ENCODE measurements at places on chromosomes 2 and 18.

GRCh38 chr2:168254158-168254935 lies 7.0 kb upstream of the STK39 start:
- peak; percentile 40 for DNase-seq

DNA sequence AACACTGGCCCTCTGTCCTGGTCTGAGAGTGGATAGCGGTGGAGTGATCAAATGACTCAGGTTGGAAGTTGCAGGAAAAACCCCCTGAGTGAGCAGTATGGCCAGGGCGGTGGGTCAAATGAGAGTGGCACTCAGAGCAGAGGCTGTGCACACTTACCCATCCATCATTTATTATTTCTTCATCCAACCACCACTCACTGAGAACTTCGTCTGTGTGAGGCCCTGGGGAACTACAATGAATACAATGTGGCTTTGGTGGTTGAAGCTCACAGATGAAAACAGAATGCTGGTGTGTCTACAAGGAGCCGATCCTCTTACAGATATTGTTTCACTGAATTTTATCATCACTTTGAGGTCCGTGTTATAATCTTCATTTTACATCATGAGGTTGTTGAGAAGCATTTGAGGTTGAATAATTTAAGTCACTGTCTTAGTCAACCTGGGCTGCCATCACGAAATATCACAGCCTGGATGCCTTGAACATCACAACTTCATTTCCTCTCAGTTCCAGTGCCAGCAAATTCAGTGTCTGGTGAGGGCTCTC lies 73.4 kb upstream of the ID2 start:
- peak; percentile 78 for DNase-seq

DNA sequence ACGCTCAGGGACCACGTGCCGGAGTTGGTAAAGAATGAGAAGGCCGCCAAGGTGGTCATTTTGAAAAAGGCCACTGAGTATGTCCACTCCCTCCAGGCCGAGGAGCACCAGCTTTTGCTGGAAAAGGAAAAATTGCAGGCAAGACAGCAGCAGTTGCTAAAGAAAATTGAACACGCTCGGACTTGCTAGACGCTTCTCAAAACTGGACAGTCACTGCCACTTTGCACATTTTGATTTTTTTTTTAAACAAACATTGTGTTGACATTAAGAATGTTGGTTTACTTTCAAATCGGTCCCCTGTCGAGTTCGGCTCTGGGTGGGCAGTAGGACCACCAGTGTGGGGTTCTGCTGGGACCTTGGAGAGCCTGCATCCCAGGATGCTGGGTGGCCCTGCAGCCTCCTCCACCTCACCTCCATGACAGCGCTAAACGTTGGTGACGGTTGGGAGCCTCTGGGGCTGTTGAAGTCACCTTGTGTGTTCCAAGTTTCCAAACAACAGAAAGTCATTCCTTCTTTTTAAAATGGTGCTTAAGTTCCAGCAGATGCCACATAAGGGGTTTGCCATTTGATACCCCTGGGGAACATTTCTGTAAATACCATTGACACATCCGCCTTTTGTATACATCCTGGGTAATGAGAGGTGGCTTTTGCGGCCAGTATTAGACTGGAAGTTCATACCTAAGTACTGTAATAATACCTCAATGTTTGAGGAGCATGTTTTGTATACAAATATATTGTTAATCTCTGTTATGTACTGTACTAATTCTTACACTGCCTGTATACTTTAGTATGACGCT lies 5.8 kb downstream of the MYCN start:
- no peak for DNase-seq

GRCh38 chr2:183059561-183059960 lies 19.0 kb upstream of the DUSP19 start:
- DNase-seq, result peak; percentile 82

DNA sequence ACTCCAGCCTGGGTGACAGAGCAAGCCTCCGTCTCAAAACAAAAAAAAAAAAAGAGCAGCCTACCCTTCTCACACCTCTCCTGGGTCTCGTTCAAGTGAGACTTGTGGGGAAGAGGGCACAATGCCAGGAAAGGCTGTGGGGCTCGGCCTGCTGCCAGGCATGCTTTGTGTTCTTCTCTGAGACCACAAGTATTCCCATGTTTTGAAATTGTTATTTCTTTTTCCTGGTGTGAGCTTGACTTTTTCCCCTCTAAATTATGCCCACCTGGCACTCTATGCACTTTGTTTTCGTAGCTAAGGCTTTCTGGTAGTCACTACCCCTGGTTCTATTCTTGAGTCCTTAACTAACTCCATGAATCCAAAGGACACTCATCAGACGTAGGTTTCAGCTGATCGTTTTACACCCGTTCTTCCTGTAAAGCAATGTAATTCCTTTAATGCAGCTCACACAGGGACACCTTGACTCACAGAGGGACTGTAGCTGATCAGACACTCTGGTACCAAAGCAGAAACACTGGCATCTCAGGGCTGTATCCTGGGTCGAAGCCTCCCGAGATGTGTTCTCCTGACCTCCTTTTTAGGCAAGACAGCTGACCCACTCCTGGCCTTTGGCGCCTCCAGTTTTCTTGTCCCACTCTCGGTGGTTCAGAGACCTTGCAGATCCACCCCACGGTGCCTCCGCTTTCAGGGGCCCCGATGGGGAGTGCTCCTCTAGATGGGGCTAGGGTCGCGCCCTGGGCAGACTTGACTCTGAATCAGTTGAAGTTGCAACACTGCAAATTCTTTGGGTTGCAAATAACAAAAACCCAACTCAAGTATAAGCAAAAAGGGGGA lies 193.3 kb upstream of the AGAP1 start:
- peak; percentile 88 for DNase-seq

Data from fibroblast of skin of right quadriceps (primary cell).